Central memory CD4-positive, alpha-beta T cell (primary cell): ENCODE measurements at places on chromosomes 3 and 15.

DNA sequence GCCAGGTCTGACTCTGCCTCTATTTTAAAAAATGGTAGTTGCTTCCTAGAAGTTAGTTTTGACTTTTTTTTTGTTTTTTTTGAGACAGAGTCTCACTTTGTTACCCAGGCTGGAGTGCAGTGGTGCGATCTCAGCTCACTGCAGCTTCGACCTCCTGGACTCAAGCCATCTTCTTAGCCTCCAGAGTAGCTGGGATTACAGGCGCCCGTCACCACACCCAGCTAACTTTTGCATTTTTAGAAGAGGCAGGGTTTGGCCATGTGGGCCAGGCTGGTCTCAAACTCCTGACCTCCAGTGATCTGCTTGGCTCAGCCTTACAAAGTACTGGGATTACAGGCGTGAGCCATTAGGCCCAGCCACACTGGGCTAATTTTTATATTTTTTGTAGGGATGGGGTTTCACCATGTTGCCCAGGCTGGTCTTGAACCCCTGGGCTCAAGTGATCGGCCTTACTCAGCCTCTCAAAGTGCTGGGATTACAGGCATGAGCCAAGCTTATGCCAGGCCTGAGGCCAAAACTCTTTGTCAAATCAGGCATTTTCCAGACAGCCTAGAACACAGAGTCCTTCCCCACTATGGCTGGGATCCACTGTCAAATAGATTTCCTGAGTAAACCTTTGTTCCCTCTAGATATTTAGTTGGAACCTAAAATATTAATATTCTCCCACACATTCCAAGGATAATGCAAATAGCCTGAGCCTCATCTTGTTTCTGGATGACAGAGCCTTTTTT is 13.7 kb downstream of the C3orf62 start:
- DNase-seq, result no peak

DNA sequence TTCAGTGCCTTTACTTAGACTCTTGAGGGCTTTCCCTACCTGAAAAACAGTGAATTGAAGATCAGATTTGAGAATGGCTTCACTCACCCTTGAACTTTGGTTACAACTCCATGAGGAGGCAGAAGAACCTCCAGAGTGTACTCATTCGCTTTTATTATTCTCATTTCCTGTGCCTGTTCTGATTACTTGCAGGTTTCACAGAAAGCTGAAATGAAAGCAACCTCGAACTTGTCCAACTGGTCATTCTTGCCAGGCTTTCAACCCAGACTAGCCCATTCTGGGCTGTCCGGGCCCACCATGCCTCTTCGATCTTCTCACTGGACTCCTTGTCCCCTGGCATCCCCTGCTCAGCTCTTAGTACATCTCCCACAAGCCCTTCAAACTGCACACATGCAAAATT is 20.2 kb upstream of the THUMPD3 start:
- no peak for DNase-seq

DNA sequence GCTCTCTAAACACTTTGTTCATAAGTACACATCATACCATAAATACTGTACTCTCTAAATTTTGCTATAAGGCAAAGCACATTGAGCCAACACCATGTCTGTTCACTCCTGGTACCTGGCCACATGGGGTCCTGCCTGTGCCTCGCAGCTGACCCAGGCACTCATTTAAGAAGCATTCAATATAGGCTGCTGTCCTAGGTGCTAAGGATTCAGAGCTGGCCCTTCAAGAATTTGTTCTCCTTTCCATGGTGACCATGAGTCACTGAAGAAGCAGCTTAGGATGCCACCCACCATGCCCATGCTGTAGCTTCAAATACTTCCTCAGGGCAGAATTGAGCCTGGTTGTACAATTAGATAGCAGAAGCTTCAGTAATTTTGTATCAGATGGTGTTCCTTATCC is 119.2 kb upstream of the ZBED2 start:
- DNase-seq, result no peak

GRCh38 chr3:126935756-126936509 is 47.0 kb upstream of the PLXNA1 start:
- no peak for DNase-seq

GRCh38 chr3:115982108-115982507 is 358.8 kb downstream of the GAP43 start:
- DNase-seq, result no peak

- DNase-seq, result no peak
Measured at GRCh38 chr3:28672406-28672805, 323.8 kb upstream of the AZI2 start.

DNA sequence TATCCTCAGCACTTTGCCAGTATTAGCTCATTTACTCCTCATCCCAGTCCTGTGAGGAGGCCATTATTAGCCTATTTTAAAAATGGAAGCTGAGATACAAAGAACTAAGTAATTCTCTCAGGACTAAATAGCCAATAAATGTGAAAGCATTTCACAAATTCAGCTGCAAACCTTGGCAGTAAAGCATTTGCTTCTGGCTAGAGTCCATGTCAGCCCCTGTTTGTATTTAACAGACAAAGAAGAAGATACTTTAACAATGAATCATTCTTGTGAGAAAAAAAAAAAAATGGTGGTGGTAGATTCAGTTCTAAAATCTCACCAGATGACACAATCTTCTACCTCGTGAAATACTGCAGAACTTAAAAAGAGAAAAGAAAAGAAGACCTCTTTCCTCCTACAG is 85.0 kb upstream of the CNTN6 start:
- DNase-seq, result no peak

GRCh38 chr3:49530701-49531100 is 23.6 kb upstream of the BSN start:
- no peak for DNase-seq
